ENCODE measurements at places on chromosomes 11 and 22.

DNA sequence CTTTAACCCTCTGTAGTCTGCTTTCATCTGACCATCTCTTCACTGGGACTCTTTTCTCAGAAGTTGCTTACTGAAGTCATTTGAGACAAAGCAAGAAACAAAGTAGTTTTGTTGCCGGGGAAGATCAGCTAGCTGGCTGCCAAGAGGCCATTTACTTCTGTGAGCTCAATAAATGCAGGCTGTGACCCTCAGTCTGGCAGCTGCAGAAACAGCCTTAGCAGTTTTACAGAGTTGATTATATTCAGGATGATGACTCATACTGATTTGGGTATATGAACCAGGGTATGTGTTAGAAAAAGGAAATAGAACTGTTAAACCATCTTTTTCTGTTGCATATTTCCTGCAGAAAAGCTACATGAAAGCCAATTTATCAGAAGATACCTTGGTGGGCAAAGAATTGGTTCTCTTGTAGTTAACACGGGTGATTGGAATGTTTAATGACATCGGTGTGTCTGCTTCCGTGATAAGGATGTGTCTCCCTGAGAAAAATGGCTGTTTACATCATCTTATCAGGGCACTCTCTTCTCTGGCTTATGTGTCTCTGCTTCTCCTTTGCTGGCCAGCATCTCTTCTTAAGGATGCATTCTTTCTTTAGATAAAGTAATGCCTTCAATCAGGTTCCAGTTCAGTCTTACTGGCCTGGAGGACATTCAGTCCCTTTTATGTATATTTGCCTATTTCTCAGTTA, 18.5 kb downstream of the FIBIN start:
- no peak for DNase-seq

- DNase-seq: no peak
These were observed 231.0 kb downstream of the TTC28 start for GRCh38 chr22:28448625-28449024.

DNA sequence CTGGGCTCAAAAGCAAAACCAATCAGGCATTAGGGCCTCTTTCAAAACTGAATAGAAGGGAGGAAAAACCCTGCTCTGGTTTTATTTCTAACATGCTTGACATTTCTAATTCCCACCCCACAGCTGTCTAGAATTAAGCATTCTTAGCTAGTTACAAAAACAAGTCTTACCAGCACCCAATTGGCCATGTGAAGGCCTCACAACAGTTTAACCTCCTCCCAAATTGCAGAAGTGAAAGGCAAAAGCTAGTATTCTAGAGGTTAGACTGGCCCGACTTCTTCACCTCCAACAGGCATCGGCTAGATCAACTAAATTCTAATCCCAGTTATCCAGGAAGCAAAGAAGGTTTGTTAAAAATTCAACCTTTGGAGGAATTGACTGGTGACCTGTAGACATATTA, 6.5 kb downstream of the SF1 start:
- no peak for DNase-seq

DNA sequence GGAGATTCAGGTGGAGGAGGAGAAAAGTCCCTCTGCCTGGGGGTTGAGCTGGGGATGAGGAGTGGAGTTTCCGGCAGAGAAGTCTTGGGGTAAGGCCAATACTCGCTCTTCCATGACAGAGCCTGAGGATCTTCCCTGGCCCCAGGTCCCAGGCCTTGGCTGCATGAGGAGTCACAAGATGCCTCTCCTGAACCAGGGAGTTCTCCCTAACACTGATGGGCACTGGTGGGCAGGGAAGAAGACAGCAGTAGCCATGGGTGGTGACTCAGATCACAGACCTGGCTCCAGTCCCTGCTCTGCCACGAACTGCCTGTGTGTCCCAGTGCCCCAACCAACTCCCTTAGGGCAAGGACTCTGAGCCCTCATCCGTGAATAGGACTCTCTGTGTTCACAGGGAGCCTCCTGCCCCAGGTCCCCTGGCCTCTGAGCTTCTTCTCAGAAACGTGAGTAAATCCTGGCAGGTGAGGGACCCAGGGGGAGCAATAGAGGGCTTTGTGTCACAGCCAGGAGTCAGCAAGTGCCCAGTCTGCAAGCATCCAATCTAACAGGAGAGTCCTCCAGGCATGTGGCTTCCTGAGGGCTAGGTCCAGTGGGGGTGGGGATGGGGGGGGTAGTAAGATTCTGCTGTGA, 45.5 kb upstream of the FTH1 start:
- no peak for DNase-seq

GRCh38 chr11:15171956-15172355, 57.2 kb downstream of the INSC start:
- no peak for DNase-seq

DNA sequence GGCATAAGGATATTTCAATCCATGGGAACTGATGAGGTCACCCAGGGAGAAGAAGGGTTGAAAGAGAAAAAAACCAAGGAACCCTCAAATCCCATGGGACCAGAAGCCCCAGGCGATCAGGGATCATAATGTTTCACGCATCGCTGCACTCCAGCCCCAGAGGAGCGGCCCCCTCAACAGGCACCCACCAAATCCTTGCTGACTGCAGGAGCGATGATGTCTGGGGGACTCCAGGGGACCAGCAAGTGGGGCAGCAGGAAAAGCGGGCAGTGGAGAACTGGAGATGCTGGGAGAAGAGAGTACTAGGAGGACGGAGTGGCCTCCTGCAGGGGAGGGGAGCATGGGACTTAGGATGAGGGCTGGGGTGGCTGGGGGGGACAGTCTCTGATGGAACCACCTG, 47.7 kb upstream of the LINC01488 start:
- no peak for DNase-seq

GRCh38 chr11:111684251-111684650, 81.9 kb downstream of the PPP2R1B start:
- no peak for DNase-seq

DNA sequence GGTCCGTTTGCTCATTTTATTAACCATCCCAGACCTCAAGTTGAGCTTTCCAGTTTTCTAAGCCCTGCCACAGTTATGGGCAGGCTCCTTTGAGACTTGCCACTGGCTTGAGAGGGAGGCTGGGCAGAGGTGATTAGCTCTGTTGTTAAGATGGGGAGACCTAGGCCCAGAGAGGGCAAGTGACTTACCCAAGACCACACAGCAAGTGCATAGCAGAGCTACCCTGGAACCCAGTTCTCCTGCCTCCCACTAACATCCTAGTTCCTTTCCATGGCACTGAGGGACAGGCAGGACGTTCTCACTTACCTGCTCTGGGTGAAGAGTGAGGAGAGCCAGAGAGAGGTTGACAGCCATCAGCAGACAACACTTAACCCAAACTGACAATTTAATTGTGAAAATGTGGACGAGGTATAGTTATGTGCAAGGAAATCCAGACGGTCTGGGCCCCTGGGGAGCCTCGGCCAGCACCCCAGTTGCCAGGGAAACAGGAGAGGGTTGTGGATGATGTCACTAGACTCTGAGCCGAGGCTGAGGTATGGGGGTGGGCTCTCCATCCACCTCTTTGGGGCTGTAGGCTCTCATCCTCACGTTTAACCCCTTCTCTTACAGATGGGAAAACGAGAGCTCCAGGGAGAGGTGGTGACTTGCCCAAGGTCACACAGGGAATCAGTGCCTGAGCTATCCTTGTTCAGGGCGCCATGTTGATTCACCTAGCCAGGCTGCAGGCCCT, 12.3 kb upstream of the WNT11 start:
- no peak for DNase-seq

GRCh38 chr22:23803001-23803819, 16.4 kb downstream of the SMARCB1 start:
- DNase-seq: no peak

- no peak for DNase-seq
These were observed 1033.2 kb downstream of the TBC1D22A start for GRCh38 chr22:47795477-47796127.

DNA sequence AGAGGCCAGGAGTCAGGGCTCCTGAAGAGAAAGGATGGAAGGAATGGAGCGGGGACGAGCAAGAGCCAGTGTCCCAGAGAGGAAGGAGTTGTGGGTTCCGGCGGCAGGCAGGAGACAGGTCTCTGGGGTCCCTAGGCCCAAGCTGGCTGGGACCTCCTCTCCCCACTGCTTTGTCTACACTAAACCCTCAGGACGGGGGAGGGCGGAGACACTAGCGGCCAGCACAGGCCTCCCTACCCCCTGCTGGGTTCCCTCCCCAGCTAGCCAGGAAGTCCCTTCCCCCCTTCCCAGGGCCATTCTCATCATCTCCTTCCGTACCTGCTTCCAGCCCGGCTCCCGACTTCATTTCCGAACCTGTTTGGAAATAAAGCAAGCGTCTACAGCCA, 79.5 kb downstream of the ST3GAL4 start:
- DNase-seq: no peak

GRCh38 chr11:3614742-3615171, 27.0 kb downstream of the ART5 start:
- DNase-seq: no peak

DNA sequence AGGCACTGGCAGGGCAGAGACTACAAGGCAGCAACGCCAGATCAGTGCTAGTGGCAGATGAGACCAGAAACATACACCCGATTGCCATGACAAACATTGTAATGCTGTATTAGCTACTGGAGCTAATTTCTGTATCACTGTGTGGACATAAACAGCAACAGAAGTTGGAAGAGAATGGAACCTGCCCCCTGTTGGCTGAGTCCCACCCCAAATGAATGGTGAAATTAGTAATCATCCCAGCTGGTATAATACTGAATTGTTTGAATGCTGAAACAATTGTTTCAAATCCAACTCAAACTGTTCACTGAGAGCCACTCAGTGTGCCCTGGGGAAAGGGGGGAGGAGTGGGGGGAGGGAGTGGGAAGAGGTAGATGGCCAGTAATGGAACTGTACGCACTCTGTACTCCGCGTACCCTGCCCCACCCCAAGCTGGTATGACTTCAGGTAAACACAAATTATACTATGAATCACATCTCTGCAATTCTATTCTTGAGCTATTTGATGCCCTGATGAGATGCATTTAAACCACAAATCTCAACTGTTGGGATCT, 11.2 kb upstream of the BIRC3 start:
- DNase-seq: no peak

- DNase-seq: no peak
These were observed 63.6 kb upstream of the PITPNB start for GRCh38 chr22:27982630-27983180.

- DNase-seq: no peak
These were observed at the start of gene MRGPRF for GRCh38 chr11:69013009-69013951. TSS of gene MRGPRF (minus strand) at chr11:69013246. CDS start at chr11:69009901, 3,345 bp downstream.

- DNase-seq: no peak
These were observed 20.2 kb downstream of the LIF start for GRCh38 chr22:30226192-30226832.

DNA sequence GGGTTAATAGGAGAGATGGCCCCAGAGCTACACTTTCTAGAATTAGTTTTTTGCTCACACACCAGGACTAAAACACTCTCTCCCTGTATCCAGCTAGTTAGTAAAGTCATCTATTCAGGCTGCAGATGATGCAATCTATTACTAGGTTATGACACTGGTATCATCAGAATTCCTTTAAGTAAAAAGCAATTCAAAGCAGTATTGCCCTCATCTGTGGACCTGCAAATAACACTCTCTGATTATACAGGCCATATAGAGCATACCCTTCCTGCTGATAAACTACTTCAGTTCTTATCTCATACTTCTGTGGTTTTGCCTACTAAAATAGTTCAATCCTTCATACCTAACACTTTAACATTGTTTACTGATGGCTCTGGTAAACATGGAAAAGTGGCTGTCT, 13.5 kb upstream of the MTMR2 start:
- no peak for DNase-seq

DNA sequence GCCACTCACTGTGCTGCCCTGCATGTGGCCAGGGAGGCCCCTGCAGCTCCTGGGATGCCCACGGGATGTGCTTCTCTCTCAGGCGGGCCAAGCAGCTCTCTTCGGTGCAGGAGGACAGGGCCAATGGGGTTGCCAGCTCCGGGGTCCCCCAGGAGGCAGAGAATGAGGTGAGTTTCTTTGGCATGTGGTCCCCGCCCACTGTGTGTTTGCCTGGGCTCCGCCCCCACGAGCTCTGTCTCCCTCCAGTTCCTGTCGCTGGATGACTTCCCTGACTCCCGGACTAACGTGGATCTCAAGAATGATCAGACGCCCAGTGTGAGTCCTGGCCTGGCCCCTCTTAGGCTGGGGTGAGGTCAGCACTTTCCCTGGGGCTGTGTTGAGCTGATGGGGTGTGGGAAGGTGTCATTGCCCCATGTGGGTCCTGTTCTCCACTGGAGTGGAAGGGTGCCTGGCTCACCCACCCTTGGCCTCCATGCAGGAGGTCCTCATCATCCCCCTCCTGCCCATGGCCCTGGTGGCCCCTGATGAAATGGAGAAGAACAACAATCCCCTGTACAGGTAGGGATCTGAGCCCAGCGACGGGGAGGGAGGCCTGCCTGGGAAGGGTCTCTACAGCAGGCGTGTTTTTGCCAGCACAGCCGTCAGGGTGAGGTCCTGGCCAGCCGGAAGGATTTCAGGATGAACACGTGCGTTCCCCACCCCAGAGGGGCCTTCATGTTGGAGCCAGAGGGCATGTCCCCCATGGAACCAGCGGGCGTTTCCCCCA, 7.7 kb downstream of the SCO2 start:
- DNase-seq: no peak

GRCh38 chr11:35617687-35618496, at the start of gene FJX1:
TSS of gene FJX1 (plus strand) at chr11:35618460. CDS start at chr11:35618637, 177 bp downstream.
- no peak for DNase-seq

DNA sequence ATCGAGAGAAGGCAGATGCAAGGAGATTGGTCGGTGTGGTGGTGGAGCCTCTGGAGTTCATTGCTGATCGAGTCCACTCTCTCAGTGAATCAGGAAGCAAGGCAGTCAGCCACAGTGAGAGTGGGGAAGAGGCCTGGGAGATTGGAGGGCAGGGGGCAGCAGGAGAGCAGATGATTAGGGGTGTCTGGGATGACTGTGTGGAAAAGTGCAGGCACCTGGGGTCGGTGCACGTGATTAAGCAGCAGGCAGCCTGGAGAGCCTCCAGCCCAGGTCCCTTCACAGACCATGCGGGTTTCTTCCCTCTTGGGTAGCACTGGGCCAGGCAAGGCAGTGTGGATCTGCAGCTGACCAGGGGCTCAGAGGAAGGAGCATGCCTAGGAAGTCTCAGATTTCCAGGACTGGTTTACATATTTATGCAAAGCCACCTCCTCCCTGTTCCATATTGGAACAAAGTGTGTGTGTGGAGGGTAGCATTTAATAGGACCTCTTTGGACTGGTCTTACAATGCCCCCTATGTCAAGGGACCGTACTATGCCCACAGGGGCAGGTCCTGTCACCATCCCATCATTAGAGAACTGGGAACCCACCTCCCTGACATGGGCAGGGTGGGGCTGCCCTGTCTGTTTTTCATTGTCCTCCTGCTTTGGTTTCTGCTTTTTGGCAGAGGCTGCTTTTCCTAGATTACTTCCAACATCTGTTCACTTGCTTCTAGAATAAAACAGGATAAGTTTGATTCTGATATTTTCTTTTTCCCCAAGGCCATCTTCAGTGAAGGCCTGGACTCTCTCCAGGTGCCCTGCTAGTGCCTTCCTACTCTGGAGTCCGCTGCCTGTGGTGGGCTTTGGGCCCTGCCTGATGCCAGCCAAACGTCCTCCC, 14.0 kb upstream of the GDPD5 start:
- no peak for DNase-seq

DNA sequence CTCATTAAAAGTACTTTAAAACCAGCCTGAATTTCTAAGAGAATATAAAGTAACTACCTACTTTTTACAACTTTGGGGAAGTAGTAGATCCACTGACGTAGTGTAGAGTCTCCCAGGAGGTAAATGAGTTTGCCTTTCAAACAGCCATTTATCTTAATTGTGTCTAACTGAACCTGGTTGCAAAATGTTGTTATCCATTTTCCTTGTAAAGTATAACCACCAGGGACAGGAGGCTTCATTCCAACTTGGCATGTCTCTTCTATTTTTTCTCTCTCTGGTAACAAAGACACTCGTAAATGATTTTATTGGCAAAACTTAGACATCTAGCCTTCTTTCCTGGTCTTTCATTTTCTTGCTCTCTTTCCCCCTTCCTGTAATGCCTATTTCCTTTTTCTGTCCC, 36.9 kb downstream of the NXPE1 start:
- DNase-seq: no peak
